Amniotic epithelial cell (primary cell): ENCODE measurements at places on chromosomes 13 and 19.

GRCh38 chr13:70894258-70894657 is 786.0 kb upstream of the KLHL1 start:
- DNase-seq, result no peak

DNA sequence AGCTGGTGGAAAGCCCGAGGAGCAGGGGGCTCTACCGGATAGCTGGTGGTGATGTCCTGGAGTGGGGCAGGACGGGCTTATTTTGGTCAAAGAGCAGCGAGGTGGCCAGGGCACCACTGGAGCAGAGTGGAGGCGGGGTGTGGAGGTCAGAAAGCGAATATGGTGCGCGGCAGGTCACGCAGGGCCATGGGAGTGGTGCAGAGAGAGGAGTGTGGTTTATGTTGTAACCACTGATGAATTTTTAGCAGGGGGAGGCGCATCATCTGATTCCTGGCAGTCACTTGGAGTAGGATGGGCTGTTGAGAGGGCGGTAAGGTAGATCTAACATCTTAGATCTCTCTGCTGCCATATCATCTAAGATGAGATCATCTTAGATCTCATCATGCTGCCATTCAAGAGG is 1.4 kb upstream of the ZNF414 start:
- DNase-seq, result peak; percentile 24

- no peak for DNase-seq
Observed at GRCh38 chr13:111952814-111953213, 114.1 kb upstream of the SOX1 start.

GRCh38 chr13:84443463-84443862 is 561.2 kb upstream of the SLITRK1 start:
- no peak for DNase-seq

GRCh38 chr13:34156841-34157365 is 339.0 kb downstream of the RFC3 start:
- DNase-seq, result peak; percentile 97

GRCh38 chr19:16934489-16934888 is 45.7 kb downstream of the F2RL3 start:
- DNase-seq, result no peak

DNA sequence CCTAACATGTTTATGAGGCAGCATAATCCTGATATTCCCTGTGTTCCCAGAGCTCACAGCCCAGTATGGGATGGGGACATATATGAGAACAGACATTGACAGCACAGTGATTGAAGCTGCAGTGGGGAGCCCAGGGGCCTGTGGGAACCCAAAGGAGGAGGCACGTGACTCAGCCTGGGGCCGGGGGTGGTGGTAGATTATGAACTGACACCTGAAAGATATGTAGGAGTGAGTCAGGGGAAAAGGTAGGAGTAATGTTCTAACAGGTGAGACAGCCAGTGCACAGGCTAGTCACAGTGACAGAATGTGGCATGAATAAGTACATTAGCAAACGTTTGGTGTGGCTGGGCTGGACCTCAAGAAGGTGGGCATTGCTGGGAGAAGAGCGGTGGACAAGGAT is 29.0 kb downstream of the CKM start:
- no peak for DNase-seq

- no peak for DNase-seq
Observed at GRCh38 chr19:58355215-58355796, 2.0 kb upstream of the A1BG start.

DNA sequence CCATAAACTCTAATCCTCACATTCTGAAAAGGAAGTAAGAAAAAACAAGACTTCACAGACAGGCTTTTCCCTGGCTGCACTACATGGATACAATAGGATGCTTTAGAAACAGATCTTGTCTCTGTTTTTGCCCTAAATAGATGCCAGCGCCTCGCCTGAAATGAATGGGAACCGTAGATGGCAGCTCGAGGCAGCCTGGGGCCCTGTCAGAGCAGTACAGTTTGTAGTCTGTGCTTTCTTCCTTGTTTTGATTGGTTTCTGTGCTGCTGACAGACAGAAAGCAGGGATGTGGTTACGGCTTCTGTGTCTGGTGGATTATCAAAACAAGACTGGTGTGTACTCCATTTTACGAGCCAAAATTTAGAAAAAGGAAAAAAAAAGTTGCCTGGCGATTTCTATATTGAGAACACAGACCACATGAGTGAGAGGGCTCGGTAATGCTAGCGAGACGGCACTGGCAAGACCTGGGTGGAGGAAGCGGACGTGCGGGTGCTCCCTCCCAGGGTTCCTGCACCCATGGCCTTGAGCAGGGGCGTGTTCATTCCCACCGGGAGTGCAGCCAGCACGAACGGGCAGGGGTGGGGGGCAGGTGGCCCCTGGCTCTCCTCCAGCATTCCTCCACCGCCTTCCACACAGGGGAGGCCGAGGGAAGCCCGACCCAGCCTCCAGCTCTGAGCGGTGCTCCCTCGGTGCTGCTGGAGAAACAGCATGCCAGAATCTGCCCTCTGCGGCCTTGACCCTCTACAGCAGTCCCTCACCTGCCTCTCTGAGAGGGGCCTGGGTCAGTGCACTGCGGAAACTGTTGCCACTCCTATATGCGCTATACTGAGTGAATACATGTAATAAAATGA is 37.6 kb upstream of the C1QTNF9 start:
- peak; percentile 91 for DNase-seq
